HCT116 (cell line): ENCODE measurements at places on chromosomes 1 and 21. TPM values are rescaled to one million over a fixed set of nuclear protein-coding genes. Genes with fewer than 3 reads are reported as not detected.

Gene APOBEC4
- not detected for total RNA-seq

Gene SYTL1
- total RNA-seq: 75.9 TPM

Gene FAM163A
- total RNA-seq: not detected

Gene ZMYM1
- 37.6 TPM for total RNA-seq

Gene KCNN3
- 1.1 TPM for total RNA-seq

Gene DIO1
- not detected for total RNA-seq

Gene DNASE2B
- 0.42 TPM for total RNA-seq

GRCh38 chr1:118159569-118159968 lies 25.5 kb downstream of the SPAG17 start:
- H3K27me3 ChIP-seq: peaks cover 8% of the 10 kb centered on the region; the same call in 1 of the 2 replicates
- H3K36me3 ChIP-seq: no peaks in the 10 kb centered on the region
- no peak overlapping the region for H3K27ac ChIP-seq
- no peaks in the 10 kb centered on the region for H3K4me1 ChIP-seq
- no peak for DNase-seq
